ENCODE measurements at places on chromosomes 1 and 21.

GRCh38 chr1:10793129-10793651 is 3.3 kb downstream of the CASZ1 start:
- no peak for DNase-seq

DNA sequence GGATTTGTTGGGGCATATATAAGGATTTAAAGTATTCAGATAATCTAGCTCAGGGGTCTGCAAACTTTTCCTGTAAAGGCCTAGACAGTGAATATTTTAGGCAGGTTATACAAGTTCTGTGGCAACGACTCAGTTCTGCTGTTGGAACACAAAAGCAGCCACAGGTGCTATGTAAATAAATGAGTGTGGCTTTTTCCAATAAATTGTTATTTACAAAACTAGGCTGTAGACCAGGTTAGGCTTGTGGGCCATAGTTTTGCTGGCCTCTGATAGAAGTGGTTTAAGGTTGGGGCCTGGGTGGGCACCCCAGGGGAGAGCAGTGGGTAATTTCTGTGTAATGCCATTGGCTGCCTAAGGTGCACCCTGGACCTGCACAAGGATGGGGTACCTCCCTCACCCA is 16.9 kb upstream of the IGFN1 start:
- no peak for DNase-seq

GRCh38 chr1:222709700-222710153 is 2.6 kb downstream of the AIDA start:
- DNase-seq, result peak; percentile 5

DNA sequence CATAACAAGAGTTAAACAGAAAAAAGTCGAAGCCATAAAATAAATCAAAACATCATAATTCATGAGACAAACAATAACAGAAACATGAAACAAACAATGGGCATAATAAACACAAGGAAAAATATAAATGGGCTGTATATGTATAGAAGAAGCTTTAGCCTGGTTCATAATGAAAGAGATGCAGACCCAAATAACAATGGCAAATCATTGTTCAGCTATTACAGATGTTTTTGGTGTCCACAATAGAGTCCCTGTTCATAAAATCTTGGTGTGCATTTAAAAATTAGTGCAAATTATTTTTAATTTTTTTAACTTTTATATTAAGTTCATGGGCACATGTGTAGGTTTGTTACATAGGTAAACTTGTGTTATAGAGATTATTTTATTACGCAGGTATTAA is 1185.9 kb upstream of the B3GALT2 start:
- DNase-seq, result no peak

DNA sequence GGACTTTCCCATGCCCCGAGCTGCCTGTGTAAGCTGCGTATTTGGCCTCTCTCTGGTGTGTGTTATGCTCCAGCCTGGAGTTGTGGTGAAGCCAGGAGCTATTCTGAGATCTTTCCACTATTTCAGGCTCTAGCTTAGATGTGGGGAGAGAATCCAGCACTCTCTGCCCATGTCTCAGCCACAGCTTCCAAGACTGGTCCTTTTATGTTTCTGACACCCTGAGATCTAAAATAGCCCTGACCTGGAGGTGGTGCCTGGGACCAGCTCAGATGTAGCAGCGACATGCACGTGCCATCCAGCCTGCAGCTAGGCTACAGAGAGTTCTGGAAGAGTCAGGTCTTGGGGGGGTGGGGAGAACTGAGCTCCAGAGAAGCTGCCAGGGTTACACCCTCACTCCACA is 76.5 kb downstream of the TENT5C start:
- DNase-seq, result no peak

GRCh38 chr1:6448749-6449631 is 17.0 kb downstream of the TNFRSF25 start:
- DNase-seq, result no peak

GRCh38 chr1:234096161-234096770 is 191.8 kb downstream of the SLC35F3 start:
- DNase-seq, result no peak

- DNase-seq, result no peak
These were observed 144.2 kb downstream of the KCNK2 start for GRCh38 chr1:215226757-215227156.

GRCh38 chr1:236850077-236850979 is 55.2 kb downstream of the MTR start:
- no peak for DNase-seq

- DNase-seq, result no peak
These were observed 149.7 kb downstream of the HIVEP3 start for GRCh38 chr1:41769068-41769467.

DNA sequence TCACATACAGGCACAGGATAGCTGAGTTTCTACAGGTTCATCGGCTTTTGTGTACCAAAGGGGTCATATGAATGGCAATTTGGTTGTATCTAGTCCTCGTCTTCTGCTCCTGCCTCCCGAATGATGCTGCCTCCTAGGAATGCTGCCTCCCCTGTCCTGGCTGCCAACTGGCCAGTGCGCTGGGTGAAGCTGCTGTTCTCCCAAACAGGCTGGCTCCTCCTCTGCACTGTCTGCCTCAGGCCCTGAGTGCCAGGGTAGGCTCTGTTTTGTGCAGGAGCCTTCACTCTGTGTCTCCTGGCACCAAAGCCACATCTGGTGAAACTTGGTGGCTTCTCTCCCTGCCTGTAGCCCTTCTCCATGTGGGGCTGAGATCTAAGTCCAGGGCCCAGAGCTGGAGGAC is 60.3 kb downstream of the RHOU start:
- no peak for DNase-seq

DNA sequence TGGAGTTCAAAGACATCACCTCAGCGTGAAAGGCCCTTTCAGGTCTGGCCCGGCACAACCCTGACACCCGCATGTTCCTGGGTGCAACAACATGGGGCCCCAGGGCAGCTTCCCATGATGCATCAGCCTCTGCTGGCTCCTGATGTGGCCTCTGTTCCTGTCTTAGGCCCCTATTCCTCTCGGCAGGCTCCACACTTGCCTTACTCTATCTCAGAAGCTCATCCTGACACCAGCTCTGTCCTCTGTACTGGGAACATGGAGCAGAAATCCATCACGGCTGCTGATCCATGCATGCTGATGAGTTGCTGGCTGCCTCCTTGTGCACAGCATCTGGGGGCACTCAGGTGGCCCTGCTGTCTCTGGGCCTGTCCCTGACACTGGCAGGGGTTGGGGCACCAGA is 74.6 kb downstream of the ADARB1 start:
- no peak for DNase-seq

DNA sequence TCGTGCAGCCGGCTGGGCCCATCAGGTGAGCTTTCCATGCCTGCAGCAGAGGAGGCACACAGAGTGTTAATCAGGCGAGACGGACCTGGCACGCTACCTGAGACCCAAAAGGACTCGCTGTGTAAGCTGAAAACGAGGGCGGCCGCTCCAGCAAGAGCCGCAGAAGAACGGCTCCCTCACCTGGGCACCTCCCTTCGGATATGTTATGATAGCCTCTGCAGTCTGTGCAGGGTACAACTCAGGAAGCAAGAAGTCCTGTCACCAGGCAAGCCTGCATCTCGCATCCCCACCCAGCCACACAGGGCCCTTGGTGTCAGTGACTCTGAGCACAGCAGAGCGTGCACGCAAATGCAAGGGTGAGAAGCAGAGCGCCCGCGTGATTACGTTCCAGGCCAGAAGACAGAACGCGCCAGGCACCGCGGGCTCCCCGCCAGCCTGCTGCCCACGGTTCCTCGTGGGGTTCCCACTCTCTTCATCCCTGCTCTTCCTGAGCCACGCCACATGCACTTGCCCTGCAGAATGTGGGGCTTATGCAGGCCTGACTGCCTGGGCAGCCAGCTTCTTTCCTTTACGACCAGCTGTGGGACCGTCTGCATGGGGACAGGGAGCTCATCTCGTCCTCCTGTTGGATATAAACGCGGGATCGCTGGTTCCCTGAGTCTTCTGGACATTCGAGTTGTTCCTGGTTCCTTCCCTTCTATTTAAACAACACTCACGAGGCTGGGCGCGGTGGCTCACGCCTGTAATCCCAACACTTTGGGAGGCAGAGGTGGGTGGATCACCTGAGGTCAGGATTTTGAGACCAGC is 20.2 kb upstream of the LRRC47 start:
- DNase-seq, result no peak

DNA sequence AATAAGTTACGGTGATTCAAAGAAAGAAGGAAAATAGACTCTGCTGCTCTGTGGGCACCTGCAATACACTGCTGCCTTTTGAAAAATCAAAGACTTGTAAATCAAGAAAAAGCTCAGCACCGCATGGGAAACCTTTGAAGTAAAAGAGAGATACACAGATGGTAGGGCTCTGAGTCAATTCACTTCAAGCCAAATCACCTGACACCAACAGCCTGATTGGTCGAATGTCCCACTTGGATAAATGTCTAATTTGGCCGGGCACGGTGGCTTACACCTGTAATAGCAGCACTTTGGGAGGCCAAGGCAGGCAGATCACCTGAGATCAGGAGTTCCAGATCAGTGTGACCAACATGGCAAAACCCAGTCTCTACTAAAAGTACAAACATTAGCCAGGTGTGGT is 19.2 kb upstream of the RCAN3 start:
- DNase-seq, result no peak

DNA sequence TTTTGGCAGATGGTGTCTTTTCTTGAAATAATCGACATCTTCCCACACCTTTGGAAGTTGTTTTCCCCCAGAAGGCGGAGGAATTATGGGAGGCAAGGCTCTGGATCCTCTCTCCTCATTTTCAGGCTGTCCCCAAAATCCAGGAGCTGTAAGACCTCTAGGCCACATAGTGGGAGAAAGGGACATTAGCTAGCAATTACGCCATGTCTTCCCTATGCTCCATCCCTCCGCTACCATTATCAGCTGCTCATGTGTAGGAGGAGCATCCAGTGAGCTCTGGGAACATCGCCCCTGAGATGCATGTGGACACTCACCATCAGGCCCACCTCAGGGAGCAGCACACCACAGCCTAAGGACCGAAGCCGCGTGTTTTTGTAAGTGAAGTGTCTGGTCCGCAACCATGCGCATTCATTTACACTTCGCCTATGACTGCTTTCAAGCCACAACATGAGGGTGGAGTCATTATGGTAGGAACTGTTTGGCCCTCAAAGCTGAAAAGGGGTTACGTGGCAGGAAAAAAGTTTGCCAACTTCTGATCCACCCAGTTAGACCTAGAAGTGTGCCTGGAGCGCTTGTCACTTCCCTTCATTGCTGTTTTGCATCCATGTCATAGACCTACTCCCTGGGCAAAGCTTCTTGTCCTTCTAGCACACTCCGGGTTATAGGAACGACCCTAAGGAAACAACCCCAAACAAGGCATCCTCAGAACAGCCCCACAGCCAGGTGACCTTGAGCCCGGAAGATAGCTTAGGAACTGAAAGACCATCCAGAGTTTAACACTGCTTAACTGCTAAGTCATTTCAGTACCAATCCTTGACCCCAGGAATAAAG is 85.5 kb downstream of the C1orf94 start:
- no peak for DNase-seq

DNA sequence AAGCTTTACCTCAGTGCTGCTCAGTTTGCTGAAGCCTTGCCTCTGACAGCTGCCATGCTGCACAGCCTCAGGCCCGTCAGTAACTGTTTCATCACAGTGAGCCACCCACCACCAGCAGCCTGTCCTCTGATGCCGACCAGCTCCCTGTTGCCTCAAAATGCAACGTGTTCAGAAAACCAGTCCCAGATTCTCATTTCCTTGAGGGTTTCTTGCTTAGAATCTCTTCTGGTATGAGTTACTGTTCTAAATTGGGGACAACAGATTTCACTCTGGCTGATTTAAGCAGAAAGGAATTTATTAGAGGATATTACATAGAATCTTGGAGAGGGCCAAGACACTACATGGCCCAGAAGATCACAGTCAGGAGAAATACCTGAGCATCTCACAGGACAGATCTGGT is 11.0 kb downstream of the UBL4B start:
- no peak for DNase-seq
